Cardiac muscle cell (in vitro differentiated cells and primary cell): ENCODE measurements at places on chromosomes 3 and 15.

- no peak overlapping the region for H3K4me3 ChIP-seq
- no peaks in the 10 kb centered on the region for H3K36me3 ChIP-seq
- DNase-seq, result peak; percentile 93
- no peaks in the 10 kb centered on the region for H3K4me1 ChIP-seq
- H3K27ac ChIP-seq, result no peak overlapping the region
Observed at GRCh38 chr3:106765342-106765741, 611.9 kb upstream of the CCDC54 start.

DNA sequence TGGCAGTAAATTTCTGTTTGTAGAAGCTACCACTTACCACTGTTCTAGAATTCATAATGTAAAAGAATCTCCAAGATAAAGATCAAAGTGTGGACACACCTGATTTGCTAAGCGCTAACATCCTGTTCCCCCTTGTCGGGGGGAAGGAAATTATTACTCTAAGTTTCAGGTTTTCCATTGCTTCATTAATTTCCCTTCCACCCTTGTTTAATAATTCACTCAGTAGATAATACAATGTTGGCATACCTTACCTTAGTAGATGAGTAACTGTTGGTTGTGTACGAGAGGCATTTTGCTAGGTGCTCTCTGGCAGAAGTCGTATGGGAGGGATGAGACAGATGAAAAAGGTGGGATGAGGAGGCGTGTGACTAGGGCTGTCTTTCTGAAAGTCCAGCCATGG is 641.2 kb upstream of the ARRDC4 start:
- H3K36me3 ChIP-seq, result no peaks in the 10 kb centered on the region
- no peak for DNase-seq
- no peak overlapping the region for H3K27ac ChIP-seq
- no peak overlapping the region for H3K4me3 ChIP-seq
- no peaks in the 10 kb centered on the region for H3K27me3 ChIP-seq

DNA sequence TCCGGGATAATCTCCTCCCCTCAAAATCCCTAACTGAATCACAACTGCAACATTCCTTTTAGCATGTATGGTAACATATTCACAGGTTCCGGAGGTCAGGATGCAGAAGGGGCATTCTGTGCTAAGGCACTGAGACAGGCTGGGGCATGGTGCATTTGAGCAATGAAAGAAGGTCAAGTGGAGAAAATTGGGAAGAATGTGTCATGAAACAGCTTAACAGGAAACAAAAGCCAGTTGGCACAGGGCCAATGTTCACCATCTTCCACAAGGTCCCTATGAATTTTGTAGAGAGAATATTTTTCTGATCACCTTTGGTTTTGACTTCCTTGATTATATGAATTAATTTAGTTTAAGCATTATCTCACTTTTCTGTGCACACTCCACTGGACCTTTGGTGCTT is 587.7 kb upstream of the NR2F2 start:
- no peaks in the 10 kb centered on the region for H3K27me3 ChIP-seq
- H3K27ac ChIP-seq, result no peak overlapping the region

DNA sequence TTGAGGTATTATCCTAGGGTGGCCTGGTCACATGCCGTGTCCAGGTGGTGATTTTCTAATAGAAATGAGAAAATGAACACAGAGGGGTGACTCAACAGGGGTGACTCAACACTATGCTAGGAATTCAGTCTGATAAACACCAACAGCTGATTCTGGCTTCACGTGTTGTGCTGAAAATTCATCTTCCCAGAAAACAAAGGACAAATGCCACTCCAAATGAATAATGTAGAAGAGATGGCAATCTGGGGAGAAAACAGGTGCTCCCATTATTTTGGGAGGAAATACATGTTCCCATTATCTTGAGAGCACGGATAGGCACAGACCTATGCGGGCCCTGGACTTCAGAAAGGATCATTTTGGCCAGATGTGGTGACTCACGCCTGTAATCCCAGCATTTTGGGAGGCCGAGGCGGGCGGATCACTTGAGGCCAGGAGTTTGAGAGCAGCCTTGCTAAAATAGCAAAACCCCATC is 101.2 kb upstream of the MEX3B start:
- no peak for DNase-seq
- H3K27ac ChIP-seq, result no peak overlapping the region
- H3K4me3 ChIP-seq, result no peak overlapping the region

- no peaks in the 10 kb centered on the region for H3K27me3 ChIP-seq
- no peak overlapping the region for H3K4me3 ChIP-seq
- H3K36me3 ChIP-seq, result no peaks in the 10 kb centered on the region
Observed at GRCh38 chr3:48434591-48435222, 4.8 kb upstream of the PLXNB1 start.

DNA sequence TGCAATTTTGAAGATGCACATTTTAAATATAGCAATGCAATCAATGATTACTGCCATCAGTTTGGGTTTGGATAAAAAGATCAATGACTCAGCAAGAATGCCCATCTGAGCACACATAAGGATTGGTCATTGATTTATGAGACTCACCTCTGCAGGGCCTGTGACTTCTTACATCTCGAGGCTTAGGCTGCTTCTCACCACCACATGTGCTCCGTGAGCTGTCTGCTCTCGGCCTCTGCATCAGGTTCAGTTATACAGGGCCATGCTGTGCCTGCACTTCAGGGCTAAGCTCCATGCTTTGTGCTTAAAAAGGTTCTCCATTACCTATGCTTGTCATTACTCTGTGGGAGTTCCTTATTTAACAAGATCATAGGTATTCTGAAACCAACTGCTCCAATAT is 887.5 kb downstream of the DIPK2A start:
- H3K4me3 ChIP-seq, result no peak overlapping the region
- H3K27ac ChIP-seq, result no peak overlapping the region
- DNase-seq, result no peak
- no peaks in the 10 kb centered on the region for H3K36me3 ChIP-seq

DNA sequence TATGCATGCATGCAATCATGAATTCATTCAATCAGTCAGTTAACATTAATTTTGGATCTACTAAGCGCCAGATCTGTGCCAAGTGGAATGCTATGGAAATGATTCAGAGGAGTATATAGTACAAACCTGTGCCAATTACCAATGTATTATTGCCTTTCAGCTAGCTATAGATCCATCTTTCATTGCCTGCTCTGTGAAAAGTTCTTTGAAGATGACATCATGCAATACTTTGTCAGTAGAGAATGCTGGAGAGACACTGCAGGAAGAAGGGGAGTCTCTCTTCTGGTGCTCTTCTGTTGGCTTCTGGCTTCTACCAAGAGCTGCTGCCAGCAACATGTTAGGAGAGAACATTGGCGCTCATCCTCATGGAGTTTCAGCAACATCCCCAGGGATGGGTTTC is 81.0 kb upstream of the LMCD1 start:
- no peaks in the 10 kb centered on the region for H3K36me3 ChIP-seq
- no peaks in the 10 kb centered on the region for H3K27me3 ChIP-seq
- no peaks in the 10 kb centered on the region for H3K4me1 ChIP-seq
- no peak overlapping the region for H3K27ac ChIP-seq

DNA sequence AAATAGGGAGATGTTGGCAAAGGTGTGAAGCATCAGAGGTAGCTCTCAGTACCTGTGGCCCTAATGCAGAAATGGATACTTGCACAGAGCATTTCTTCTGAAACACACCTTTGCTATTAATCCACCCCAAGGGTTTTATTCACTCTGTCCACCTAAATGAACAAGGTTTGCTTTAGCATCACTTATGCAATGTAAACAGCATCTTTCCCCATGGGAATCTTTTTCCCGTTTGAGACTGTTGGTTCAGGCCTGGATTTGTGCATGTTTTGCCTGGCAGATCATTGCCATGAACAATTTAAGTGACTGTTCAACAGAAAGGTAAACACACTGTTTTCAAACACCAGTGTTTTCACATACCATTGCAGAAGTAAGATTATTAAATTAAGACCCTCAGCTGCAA is 508.3 kb downstream of the SOX2 start:
- H3K4me3 ChIP-seq, result no peak overlapping the region
- no peaks in the 10 kb centered on the region for H3K27me3 ChIP-seq
